A549 treated with DMSO at 1 μM for 4 hours (cell line): ENCODE measurements at places on chromosomes 12 and 14. TPM values are rescaled to one million over a fixed set of nuclear protein-coding genes. Genes with fewer than 3 reads are reported as not detected.

GOLGA5 gene
- total RNA-seq: 22.9 to 31.6 TPM (median 28.5 TPM) in 5 replicates

KCNC2 gene
- total RNA-seq: not detected in 5 replicates

SERPINA12 gene
- not detected in 5 replicates for total RNA-seq

MYO1A gene
- 0.12 to 0.42 TPM (median 0.22 TPM) in 5 replicates for total RNA-seq

SLC16A7 gene
- 0.15 to 0.36 TPM (median 0.23 TPM) in 5 replicates for total RNA-seq

SLC38A2 gene
- 87.4 to 142 TPM (median 122 TPM) in 5 replicates for total RNA-seq

ANKRD33 gene
- 0.05 to 0.06 TPM in 2 of 5 replicates, not detected in the others for total RNA-seq

HNF1A gene
- total RNA-seq: 4.4 to 6.4 TPM (median 5.9 TPM) in 5 replicates

LRFN5 gene
- not detected in 5 replicates for total RNA-seq

ACACB gene
- total RNA-seq: 5.9 to 7.3 TPM (median 7.3 TPM) in 5 replicates

PPM1H gene
- 7.7 to 9.4 TPM (median 8.6 TPM) in 5 replicates for total RNA-seq

SDSL gene
- total RNA-seq: 24.4 to 27.0 TPM (median 25.7 TPM) in 5 replicates

MYO1H gene
- total RNA-seq: not detected in 5 replicates

ZDHHC22 gene
- total RNA-seq: 0.29 to 0.36 TPM (median 0.33 TPM) in 5 replicates

CEP170B gene
- total RNA-seq: 19.3 to 26.4 TPM (median 23.0 TPM) in 5 replicates

TMPRSS12 gene
- not detected in 5 replicates for total RNA-seq

KERA gene
- not detected in 5 replicates for total RNA-seq

FGF23 gene
- total RNA-seq: not detected in 5 replicates

KCNK13 gene
- 0.09 to 0.14 TPM (median 0.14 TPM) in 3 of 5 replicates, not detected in the others for total RNA-seq

PCNX4 gene
- 29.8 to 36.3 TPM (median 30.9 TPM) in 5 replicates for total RNA-seq

CISTR gene
- total RNA-seq: not detected in 5 replicates

NGDN gene
- total RNA-seq: 64.5 to 68.9 TPM (median 66.7 TPM) in 5 replicates

PIWIL1 gene
- not detected in 5 replicates for total RNA-seq

IAPP gene
- not detected in 5 replicates for total RNA-seq

DCN gene
- not detected in 5 replicates for total RNA-seq
